ENCODE measurements at places on chromosomes 16 and 17. TPM values are rescaled to one million over a fixed set of nuclear protein-coding genes. Genes with fewer than 3 reads are reported as not detected.

ARL5C gene
- not detected for total RNA-seq

DNA sequence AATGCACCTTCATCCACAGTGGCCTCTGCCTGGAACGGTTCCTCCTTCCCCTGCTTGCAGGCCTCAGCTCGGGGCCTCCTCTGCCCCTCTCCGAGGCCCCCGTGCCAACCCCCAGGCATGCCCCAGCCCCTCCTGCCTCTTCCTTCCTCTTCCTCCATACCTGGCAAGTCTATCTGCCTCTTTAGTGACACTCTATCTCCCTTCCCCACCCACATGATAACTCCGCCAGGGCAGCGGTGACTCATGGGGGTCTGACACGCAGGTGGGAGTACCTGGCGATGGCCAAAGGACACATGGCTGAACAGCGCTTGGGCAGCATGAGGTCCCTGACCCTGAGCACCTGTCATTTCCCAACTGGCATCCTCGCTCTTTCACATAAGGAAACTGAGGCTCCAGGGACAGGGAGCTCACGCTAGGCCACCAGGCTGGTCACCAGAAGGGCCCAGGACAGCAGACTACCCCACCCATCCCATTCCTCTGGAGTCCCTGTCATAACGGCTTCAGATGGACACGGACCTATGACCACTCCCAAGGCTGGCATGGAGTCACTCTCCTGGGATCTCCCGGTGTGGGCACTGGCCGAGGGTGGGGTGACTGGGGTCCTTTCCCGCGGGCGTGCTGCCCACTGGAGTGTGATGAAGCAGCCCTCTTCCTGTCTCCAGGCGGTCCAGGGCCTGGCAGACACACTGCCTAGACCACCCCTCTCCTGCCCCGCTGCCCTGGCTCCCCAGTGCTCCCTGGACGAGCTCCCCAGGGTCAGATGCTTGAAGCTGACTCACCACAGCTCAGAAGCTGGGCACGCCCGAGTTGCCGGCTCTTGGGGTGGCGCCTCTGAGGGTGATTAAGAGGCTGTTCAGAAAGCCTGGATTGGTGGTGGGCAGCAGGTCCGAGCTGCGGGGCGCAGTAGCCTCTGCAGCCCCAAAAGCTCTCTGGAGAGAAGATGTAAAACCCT is 100.6 kb downstream of the ENGASE start:
- peak; percentile 5 for DNase-seq

DNA sequence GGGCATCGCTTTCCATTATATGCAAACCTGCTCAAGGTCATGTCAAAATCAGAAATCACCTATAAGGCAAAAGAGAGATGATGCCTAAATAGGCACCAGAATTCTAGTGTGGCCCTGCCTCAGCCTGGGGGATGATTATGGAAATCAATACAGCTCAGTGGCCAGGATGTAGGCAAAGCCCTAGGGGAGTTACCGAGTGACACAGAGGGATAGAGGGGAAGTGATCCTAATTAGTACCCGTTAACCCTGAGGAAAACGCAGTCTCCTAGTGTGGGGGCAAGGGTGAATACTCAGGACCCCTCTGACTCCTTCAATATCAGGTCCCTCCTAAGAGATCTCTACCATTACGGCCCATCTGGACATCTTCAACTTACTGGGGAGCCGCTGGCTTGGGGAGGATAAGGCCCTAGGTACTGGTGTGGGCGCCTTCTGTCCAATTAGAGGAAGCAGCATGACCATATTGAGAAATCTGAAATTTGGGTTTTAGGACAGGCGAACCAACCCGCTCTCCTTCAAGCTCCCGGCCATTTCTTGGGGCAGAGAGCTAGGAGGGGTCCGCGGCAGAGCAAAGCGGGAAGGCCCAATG is 725 bp downstream of the NT5C3B start:
- no peak for DNase-seq

DNA sequence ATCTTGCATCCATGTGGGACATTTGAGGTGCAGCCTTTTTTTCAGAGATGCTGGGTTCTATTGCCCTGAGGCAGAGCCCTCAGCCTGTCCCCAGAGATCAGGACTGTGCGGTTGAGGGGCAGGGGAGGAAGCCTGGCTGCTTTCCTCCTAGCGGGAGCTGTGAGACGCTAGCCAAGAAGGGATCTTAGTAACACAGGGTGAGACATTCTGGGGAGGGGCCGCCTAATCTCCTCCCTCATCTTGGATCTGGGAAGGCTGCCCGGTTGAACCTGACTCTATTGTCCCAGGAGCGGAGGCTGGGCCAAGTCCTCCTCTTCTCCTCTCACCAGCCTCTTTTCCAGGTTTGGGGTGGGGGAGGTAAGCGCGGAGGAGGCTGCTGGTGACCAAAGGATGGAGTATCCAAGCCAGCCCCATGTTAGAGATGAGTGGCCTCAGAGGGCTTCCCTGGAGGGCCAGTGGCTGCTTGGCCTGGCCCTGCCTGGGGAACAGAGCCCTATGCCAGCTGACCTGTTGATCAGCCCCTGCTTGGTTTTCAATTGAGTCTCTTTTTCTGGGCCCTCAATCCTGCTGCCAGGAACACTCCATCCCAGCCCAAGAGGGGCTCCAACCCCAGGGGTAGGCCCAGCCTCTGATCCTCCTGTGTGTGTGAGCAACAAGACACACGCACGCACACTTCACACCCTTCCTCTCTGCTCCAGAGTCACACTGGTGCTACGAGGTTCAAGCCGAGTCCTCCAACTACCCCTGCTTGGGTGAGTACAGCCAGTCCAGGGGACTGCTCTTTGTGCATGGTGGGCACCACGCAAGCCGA is 5.0 kb downstream of the CA4 start:
- peak; percentile 67 for DNase-seq

GRCh38 chr17:64356776-64357175 is 33.9 kb downstream of the PECAM1 start:
- DNase-seq: no peak

- DNase-seq: no peak
Measured at GRCh38 chr17:39652587-39653315, 12.4 kb upstream of the TCAP start.

IGF2BP1 gene
- 4.0 TPM for total RNA-seq

SMPD3 gene
- total RNA-seq: not detected

GRCh38 chr17:13475574-13476223 is 126.0 kb downstream of the HS3ST3A1 start:
- DNase-seq: no peak

DNA sequence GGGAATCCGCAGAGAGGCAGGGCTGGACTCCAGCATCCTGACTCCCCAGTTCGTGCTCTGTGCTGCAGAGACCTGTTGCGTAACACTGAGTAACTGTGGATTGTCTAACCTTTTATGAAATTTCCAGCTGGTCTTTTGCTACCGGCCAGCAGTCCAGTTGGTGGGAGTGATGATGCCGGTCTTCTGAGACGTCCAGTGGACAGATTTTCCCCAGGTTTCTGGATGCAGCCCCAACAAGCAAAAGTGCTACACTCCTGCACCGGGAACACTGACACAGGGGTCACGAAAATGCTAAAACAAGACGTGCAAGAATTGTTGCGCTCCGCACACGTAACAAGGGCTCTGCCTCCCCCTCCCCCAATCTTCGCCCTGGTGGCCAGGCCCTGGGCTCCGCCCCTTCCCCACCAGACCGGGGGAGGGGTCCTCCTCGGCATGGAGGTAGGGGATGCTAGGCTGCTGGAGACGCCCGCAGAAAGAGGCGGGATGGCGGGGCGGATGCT is 701 bp upstream of the MRC2 start:
- DNase-seq: peak; percentile 72

DNA sequence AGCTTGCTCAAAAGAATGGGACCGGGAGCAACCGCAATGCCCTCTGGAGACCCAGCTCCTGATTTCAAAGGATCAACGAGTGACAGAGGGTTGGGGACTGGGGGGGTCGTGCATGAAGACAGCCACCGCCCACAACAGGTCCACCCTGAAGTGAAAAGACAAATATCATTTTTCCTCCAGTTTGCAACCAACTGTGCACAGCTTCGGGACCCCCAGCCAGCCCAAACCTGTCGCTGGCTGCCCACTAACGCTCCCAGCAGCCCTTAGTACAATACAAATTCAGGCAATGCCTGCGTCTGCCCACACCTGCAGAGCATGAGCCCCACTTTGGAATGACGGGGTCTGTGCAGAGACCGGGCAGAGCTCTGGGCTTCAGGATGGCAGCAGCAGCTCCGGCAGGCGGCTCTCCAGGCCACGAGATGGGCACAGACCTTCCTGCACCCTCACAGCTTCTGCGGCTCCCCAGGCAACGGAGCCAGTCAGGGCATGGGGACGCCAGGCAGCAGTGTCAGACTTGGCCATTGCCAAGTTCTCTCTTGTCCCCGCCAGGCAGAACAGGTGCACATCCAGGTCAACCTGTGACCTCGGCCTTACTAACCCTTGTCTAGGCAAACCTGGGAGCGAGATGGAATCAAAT is 60.1 kb downstream of the TBC1D16 start:
- DNase-seq: no peak

DNA sequence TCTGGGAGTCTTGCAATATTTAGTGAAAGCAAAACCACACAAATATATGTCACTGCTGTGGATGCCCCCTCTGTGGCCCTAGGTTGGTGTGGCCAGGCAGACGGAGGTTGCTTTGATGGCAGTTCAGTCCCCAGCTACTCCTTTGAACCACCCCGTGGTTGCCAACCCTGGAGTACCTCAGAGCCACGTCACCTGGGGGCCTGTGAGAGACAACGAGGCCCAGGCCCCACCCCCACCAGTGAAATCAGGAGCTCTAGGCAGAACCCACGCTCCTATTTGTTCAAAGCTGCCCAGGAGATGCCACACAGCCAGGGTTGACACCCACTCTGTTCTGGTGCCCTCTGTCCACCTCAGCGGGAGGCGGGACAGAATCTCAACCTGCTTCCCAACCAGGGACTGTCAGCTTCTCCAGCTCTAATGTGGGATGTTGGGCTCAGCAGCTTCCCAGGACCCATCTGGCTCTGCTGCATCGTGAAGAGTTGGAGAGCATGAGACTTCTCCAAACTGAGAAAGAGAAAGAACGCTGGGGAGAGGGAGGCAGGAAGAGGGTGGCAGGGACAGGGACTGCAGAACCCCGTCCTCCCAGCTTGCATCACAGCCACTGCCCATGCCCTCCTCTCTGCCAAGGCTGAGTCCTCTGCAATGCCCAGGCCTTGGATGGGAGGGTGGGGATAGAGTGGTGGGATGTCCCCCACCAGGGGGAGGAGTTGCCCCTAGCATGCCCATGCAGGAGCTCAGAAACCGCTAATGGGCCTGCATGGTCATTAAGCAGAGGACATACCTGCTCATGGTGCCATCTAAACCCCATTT is 81.8 kb downstream of the C16orf78 start:
- DNase-seq: no peak

- DNase-seq: peak; percentile 1
Measured at GRCh38 chr16:9256196-9256595, 164.8 kb downstream of the HAPSTR1 start.

DNA sequence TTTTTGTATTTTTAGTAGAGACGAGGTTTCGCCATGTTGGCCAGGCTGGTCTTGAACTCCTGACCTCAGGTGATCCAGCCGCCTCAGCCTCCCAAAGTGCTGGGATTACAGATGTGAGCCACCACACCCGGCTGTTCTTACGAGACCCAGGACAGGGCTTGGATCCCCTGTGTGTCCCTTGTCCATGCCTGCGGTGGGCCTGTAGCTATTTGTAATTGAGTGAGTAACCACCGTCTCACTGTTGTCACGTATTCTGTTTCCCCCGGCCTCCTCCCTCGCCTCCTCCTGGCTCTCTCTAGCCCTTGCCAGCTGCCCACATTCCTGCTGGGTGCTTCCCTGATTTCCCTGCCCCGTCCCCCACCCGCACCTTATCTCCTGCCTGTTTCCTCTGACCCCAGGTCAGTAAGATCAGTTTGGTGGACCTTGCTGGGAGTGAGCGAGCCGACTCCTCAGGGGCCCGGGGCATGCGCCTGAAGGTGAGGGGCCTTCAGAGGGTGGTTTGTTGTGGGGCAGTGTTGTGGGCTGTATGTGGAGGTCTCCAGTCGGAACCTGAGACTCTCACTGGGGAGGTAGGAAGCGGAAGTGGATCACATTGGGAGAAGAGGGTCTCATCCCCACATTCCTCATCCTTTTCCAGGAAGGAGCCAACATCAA is 5.6 kb downstream of the KIF1C start:
- DNase-seq: no peak

- no peak for DNase-seq
Measured at GRCh38 chr16:66206363-66206762, 160.1 kb upstream of the CDH5 start.

ATP6V0A1 gene
- 10.4 TPM for total RNA-seq

PLLP gene
- 0.24 TPM for total RNA-seq

- peak; percentile 88 for DNase-seq
Measured at GRCh38 chr17:72362376-72363088, 241.7 kb downstream of the SOX9 start.

DNA sequence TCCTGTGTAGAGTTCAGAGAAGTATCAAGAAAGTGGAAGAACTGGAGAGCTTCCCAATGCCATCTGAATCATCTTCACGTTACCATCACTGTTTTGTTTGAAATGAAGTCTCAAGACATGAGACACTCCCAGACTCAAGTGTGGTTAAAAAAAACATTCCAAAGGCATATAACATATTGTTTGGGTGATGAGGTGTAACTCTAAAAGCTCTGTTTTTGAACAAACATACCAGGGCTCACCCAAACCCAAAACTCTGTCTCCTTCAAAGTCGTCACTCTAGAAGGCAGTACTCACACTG is 6.3 kb upstream of the ZCCHC14 start:
- DNase-seq: peak; percentile 77

GRCh38 chr17:44149750-44150329 is 8.1 kb downstream of the HROB start:
- DNase-seq: no peak

- DNase-seq: no peak
Measured at GRCh38 chr16:29854520-29855100, 8.4 kb downstream of the CDIPT start.

TMC7 gene
- total RNA-seq: 2.2 TPM

GLTPD2 gene
- total RNA-seq: not detected

ANKRD40CL gene
- not detected for total RNA-seq

- peak; percentile 88 for DNase-seq
Measured at GRCh38 chr17:30824356-30825145, at the start of gene CRLF3. Gene CRLF3 (minus strand): TSS chr17:30824692. CDS start chr17:30824651, 41 bp downstream.

GRCh38 chr16:53761962-53762703 is 58.2 kb downstream of the FTO start:
- no peak for DNase-seq

BCL6B gene
- not detected for total RNA-seq

DNA sequence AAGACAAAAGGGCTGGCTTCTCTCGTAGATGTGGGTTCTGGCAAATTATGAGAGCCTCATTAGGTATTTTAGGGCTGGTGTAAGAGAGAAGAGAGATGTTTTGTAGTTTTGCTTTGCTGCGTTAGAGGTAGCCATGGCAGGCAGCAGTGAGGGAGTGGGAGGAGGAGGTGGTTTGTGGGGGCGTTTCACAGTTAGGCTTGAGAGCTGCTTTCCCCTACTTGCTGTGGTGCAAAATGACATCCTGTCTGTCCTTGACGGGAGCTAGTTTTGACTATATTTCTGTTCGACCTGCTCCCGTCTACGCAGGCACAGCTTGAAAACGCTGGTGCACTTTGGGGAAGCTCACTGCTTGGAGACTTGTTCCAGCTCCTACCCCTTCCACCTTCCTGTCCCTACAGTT is 75.5 kb downstream of the SLC5A11 start:
- DNase-seq: no peak

- DNase-seq: peak; percentile 85
Measured at GRCh38 chr16:66020642-66021041, 345.8 kb upstream of the CDH5 start.
